NCI-H1694 (cell line): ENCODE measurements at places on chromosomes 13 and 19.

GRCh38 chr13:37306778-37307544 lies 201.5 kb upstream of the CSNK1A1L start:
- no peak for DNase-seq

DNA sequence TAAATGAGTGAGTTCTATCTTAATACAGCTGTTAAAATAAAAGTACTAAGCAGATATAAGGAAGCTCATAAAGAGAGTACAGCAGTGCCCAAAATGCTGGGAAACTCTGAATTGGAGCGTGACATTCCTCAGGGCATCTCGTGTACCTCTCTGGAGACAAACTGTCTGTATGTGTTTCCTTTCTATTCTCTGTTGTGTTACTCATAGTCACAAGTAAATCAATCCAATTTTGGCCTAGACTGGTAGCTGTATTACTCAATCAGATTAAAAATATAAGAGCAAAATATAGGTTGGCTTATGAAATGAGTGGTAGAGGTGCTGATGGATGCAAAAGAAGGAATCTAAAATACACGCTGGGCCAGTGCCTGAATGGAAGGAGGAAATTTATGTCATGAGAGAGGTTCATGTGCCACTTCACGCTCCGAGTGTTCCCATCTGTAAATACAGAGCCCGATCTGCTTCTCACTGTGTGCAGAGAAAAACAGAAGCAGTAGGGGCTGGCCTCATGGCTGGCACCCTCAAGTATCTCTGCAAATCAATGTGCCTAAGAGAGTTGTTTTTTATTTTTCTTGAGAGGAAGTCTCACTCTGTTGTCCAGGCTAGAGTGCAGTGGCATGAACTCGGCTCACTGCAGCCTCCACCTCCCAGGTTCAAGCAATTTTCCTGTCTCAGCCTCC lies 58.7 kb upstream of the RGCC start:
- DNase-seq, result no peak

GRCh38 chr19:51188227-51188559 lies 36.7 kb upstream of the CD33 start:
- DNase-seq, result no peak

- DNase-seq, result no peak
Measured at GRCh38 chr13:99028890-99029289, 51.0 kb upstream of the DOCK9 start.

- no peak for DNase-seq
Measured at GRCh38 chr19:1746401-1747284, 6.7 kb upstream of the ONECUT3 start.

DNA sequence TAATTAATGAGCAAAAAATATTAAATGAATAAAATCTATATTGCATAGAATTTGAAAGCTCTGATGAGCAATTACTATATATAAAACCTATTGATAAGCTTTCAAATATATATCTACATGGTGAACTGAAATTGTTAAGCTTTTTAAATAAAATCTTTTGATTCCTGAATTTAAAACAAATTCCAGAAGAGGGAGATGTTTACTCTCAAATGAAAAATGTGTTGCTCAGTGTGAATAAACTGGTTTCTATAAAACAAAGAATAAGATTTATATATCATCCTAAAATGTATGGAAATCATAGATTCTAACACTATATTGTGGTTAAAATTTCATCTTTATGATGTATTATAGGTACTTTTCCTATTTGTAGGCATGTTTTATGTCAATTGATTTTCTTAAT lies 171.5 kb upstream of the SLITRK6 start:
- DNase-seq, result no peak

GRCh38 chr13:107736731-107737130 lies 478.6 kb downstream of the LIG4 start:
- no peak for DNase-seq

GRCh38 chr13:111886217-111886945 lies 180.6 kb upstream of the SOX1 start:
- DNase-seq, result no peak

DNA sequence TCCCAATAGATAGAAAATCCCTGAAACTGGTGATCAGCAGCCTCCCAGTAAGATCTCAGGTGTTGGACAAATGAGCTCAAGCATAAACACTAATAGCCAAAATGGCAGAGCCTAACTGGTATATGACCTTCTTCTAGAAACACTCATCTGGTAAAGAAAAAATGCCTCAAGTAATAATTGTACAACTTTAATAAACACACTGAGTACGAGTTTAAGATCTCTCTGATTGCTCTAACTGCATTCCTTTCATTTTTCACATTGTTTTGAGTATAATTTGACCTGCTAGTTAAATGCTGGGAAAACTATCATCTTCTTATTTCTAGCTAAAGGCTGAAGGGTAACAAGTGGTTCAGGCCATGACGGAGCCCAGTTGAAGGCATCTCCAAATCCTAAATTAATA lies 2009.5 kb upstream of the PCDH20 start:
- no peak for DNase-seq

DNA sequence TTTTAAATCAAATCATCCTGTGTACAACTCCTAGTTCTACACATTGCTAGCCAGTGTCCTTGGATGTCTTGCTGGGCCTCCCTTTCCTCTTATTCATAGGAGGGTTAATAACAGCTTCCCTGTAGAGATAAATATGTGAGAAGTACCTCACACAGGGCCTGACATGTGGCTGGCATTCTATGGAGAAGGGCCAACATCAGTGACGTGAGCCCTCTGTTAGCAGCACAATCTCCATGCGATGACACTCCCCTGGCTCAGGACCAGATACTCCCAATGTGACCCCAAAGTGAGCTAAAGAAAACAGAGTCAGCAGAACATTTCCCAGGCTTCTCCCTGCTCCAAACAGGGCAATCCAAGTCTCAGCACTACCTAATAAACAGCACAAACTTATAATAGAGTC lies 818.4 kb downstream of the DIAPH3 start:
- DNase-seq, result no peak

- DNase-seq, result no peak
Measured at GRCh38 chr19:4121273-4121612, 2.7 kb downstream of the MAP2K2 start.

GRCh38 chr13:111629926-111630325 lies 309.5 kb downstream of the TEX29 start:
- DNase-seq, result no peak

- DNase-seq, result no peak
Measured at GRCh38 chr19:15218501-15218900, 13.7 kb downstream of the EPHX3 start.

GRCh38 chr19:51809787-51810186 lies 14.8 kb downstream of the FPR3 start:
- DNase-seq, result no peak

DNA sequence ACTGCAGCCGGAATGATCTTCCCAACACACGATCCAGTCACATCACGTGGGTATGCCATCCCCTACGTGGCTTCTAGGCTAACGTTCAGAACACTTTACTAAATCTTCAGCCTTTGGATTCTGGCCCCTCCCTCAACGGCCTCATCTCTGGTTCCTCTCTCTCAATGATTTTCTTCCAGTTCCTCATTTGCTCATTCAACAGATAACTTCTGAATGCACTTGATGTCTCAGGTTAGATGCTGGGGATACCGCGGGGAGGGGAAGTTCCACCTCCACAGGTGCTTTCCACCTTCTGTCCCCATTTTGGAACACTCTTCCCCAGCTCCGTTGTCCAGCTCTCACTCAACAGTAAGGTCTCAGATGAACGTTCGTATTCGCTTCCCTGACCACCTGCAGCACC lies 66.1 kb downstream of the ATP7B start:
- DNase-seq, result no peak

DNA sequence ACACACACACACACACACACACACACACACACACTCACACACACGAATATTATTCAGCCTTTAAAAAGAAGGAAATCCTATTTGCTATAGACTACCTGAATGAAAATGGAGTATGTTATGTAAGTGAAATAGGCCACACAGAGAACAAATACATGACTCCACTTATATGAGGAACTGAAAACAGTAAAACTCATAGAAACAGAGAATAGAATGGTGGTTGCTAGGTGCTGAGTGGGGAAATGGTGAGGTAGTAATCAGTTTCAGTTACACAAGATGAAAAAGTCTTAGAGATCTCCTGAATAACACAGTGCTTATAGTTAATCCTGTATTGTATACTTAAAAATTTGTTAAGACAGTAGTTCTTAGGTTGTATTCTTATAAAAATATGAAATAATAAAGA lies 8.2 kb downstream of the ZNF677 start:
- no peak for DNase-seq

DNA sequence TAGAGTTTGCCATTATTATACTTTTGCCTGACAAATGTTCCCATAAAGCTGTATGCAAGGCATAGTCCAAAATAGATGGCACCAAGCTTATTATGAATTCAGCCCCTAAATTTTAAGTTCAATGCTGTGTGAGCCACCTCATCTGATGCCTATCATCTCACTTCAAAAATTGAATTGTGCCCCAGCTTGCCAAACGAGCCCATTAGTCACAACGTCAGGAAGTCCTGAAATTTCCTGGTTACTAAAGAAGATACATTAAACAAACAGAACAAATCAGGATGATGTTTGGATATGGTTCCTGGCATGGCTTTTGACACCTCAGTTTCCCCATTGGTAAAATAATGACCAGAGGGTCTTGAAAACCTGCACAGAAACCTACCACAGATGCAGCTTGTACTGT lies 147.5 kb upstream of the SOX21 start:
- no peak for DNase-seq

- DNase-seq, result no peak
Measured at GRCh38 chr19:8144273-8144995, 5.0 kb downstream of the FBN3 start.

- no peak for DNase-seq
Measured at GRCh38 chr19:54465426-54466109, 2.0 kb upstream of the LENG9 start.
